Thyroid gland (tissue), 4 donors: ENCODE measurements at places on chromosomes 7 and 10. TPM values are rescaled to one million over a fixed set of nuclear protein-coding genes. Genes with fewer than 3 reads are reported as not detected.

ZNF467 gene
- total RNA-seq, result 16.5 TPM

BHLHA15 gene
- 1.9 TPM for total RNA-seq

HECW1 gene
- total RNA-seq, result 1.4 TPM

GPR85 gene
- total RNA-seq, result 2.3 TPM

GRCh38 chr7:36285276-36285675, 104.4 kb upstream of the ANLN start:
- H3K27ac ChIP-seq, result no peak overlapping the region
- no peaks in the 10 kb centered on the region for H3K36me3 ChIP-seq
- H3K4me3 ChIP-seq, result no peak overlapping the region

DNA sequence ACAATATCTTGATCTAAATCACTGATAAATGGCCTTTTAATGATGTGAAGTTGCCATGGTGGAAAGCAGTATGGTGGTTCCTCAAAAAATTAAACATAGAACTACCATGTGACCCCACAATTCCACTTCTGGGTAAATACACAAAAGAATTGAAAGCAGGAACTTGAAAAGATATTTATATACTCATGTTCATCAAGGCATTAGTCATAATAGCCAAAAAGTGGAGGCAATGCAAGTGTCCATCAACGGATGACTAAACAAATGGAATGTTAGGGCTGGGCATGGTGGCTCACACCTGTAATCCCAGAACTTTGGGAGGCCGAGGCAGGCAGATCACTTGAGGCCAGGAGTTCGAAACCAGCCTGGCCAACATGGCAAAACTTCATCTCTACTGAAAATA, 2.0 kb upstream of the DNAJC12 start:
- no peak overlapping the region for H3K27ac ChIP-seq
- no peak overlapping the region for H3K4me3 ChIP-seq
- no peaks in the 10 kb centered on the region for H3K27me3 ChIP-seq
- no peaks in the 10 kb centered on the region for H3K4me1 ChIP-seq

- peaks cover 32% of the 10 kb centered on the region for H3K36me3 ChIP-seq
- no peaks in the 10 kb centered on the region for H3K27me3 ChIP-seq
- no peaks in the 10 kb centered on the region for H3K4me1 ChIP-seq
- no peak overlapping the region for H3K4me3 ChIP-seq
- no peak for DNase-seq
These were observed 63.6 kb downstream of the ZRANB1 start for GRCh38 chr10:125005312-125006187.

DNA sequence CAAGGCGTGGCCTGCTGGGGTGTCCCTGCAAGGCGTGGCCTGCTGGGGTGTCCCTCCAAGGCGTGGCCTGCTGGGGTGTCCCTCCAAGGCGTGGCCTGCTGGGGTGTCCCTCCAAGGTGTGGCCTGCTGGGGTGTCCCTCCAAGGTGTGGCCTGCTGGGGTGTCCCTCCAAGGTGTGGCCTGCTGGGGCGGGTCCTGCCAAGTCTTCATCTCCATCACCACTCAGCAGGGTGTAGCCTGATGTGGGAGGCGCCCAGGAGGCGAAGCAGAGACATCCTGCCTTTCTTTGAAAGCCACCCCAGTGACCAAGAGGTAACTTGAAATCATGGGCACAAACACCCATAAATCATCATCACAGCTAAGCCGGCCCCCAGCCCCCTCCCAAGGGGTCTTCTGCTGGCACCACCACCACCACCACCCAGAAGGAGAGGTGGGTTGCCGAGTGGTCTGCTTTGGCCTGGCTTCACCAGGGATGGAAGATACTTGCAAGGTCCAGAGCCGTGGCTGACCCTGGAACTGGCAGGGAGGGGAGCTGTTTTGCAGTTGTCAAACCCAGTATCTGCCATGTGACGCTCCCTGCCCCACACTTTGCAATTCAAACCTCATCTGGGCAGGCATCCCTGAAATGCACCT, 190.6 kb downstream of the EBF3 start:
- peaks cover 5% of the 10 kb centered on the region for H3K36me3 ChIP-seq
- no peaks in the 10 kb centered on the region for H3K27me3 ChIP-seq
- H3K27ac ChIP-seq, result no peak overlapping the region
- no peak overlapping the region for H3K4me3 ChIP-seq
- DNase-seq, result no peak

DNA sequence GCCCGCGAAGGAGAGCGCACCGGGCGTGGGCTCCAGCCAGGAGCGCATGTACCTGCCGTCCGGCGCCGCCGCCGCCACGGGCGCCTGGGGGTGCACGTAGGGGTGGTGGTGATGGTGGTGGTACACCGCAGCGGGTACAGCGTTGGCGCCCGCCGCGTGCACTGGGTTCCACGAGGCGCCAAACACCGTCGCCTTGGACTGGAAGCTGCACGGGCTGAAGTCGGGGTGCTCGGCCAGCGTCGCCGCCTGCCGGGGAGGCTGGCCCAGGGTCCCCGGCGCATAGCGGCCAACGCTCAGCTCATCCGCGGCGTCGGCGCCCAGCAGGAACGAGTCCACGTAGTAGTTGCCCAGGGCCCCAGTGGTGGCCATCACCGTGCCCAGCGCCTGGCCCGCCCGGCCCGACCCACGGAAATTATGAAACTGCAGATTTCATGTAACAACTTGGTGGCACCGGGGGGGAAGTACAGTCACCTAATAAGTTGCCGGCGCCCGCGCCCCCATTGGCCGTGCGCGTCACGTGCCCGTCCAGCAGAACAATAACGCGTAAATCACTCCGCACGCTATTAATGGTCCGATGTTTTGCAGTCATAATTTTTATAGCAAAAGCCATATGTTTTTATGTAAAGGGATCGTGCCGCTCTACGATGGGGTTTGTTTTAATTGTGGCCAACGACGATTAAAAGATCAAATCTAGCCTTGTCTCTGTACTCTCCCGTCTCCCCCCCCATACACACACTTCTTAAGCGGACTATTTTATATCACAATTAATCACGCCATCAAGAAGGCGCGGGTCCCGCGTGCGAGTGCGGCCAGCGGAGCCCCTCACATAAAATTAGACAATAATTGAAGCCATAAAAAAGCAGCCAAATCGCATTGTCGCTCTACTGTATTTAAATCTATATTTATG, at the start of gene HOXA9:
TSS of gene HOXA9 (minus strand) at position 449 of the 907 bp plus-strand sequence. CDS start at position 369, 80 bp downstream.
- H3K27ac ChIP-seq, result no peak within 1 kb of the TSS
- peaks cover 10% of the 10 kb centered on the region for H3K4me1 ChIP-seq
- H3K27me3 ChIP-seq, result peaks cover 76% of the 10 kb centered on the region
- H3K36me3 ChIP-seq, result no peaks in the 10 kb centered on the region
- DNase-seq, result peak; percentile 31

DNA sequence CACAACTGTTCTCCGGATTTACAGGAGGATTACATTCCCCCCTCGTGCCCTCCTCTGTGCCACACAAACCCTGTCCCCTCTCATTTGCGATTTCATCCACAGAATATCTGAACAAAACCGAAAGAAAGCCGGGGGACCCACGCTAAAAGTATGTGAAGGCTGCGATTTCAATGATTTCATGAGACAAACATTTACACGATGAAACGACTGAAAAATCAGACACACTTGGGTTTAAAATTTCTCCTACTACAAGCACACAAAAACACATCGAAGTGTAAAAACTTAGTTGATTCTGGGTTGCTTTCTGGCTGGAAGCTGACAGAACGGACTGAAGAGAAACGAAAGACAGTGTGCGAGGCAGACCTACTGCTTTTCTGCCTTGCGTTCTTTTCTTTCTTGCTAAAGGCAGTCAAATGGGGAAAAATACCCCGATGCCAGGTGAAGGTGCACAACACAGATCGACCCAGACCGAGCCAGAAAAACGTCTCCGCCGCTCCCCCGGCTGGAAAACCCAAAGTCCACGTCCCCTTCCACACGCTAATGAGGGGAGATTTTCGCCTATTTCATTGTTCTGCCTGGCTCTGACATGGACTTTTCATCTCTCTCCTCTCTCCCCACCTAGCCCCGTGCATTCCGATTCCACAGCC, 1.2 kb downstream of the HIPK2 start:
- peak; percentile 45 for DNase-seq
- H3K27ac ChIP-seq, result peak overlapping the region; percentile 94
- peaks cover 21% of the 10 kb centered on the region for H3K4me1 ChIP-seq
- peak overlapping the region; percentile 89 for H3K4me3 ChIP-seq

DNA sequence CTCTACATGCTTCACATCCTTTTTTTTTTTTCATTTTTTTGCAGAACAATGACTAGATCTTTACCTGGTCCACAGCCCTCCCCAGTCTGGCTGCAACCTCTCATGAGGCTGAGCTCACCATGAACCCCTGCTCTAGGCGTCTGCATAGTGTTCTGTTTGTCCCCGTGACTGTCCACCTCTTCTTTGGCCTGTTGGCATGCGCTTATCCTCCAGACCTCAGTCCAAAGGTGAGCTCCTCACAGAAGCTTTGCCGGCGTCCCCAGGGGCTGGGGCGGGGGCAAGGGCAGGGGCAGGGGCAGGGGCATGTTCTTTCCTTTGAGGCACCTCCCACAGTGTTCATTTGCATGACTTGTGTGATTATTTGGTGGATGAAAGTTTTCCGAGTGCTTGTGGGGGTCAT, 218.4 kb upstream of the ZNF32 start:
- H3K4me3 ChIP-seq, result no peak overlapping the region
- H3K27me3 ChIP-seq, result no peaks in the 10 kb centered on the region
- DNase-seq, result no peak

DNA sequence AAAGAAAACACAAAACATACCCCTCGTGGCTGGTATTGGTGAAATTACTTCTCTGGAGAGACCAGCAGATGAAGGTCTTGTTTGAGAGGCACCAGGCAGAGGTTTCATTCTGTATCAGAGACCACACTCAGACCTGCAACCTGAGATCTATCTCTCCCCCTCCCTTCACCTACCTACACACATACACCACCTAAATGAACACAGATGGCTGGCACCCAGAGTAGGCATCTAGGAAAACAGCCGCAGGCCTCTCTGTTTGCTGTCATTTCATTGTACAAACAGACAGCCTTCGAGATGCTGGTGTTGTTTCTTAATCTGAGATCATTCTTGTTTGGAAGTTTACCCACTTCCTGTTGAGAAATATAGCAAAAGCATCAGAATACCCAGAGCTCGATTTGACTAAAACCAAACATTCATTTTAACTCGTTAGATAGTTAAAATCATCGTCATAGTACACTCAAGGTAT, 173.9 kb upstream of the SLC25A13 start:
- no peak overlapping the region for H3K4me3 ChIP-seq
- no peaks in the 10 kb centered on the region for H3K27me3 ChIP-seq
- no peak overlapping the region for H3K27ac ChIP-seq
- no peaks in the 10 kb centered on the region for H3K4me1 ChIP-seq

DNA sequence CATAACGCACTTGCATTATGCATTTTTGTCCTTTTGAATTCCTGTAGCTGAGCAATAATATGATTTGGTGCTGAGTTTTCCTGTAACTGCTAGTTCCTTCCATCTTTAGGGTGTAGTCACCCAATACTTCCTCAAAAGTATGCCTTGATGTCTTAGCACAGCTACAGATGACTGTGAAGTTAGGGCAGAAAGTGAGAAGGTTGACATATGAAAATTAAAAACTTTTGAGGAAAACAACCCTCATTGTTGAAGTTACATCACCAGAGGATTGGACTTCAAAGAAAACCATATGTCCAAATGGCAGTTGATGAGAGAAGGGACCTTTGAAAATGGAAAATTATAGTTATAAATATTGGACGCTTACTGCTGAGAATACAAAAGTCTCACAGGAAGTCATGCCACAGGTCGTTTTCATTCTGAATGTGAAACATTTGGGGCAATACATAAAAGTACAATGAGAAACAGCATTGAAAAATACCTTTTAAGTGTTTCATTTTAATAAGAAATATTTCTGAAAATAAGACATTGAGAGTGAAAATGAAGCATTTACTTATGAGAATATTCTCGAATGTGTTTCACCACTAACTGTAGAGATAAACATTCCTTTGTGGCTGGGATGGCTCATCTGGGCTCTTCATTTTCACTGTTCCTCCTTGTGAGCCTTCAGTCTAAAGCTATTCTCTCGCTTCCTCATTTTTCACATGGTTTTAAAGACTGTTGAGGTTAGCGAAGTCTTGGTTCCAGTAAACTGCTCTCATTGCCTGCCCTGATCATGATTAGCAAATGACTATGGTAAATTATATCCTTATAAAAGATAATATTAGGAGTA, 61.4 kb upstream of the NME8 start:
- no peak for DNase-seq
- H3K4me3 ChIP-seq, result no peak overlapping the region
- no peaks in the 10 kb centered on the region for H3K27me3 ChIP-seq
- peaks cover 5% of the 10 kb centered on the region for H3K4me1 ChIP-seq
- H3K27ac ChIP-seq, result no peak overlapping the region

DNA sequence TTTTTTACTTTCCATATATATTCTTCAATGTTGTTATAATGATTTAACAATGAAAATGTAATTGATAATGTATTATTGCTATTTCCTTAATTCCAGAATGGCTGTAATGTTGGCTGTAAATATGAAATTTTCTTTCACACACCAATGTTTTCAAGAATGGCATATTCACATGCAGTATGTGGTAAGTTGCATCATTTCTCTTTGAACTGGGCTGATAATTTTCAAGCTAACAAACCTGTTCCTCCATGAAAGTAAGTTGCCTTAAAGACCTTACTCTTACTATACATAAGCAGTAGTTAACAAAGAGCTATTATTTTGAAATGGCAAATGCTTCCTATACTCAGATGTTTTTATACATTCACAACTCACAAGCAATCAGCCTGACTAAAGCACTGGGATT, 154.5 kb downstream of the TMEM168 start:
- no peaks in the 10 kb centered on the region for H3K4me1 ChIP-seq
- H3K27ac ChIP-seq, result no peak overlapping the region
- no peak overlapping the region for H3K4me3 ChIP-seq
- H3K27me3 ChIP-seq, result no peaks in the 10 kb centered on the region

DNA sequence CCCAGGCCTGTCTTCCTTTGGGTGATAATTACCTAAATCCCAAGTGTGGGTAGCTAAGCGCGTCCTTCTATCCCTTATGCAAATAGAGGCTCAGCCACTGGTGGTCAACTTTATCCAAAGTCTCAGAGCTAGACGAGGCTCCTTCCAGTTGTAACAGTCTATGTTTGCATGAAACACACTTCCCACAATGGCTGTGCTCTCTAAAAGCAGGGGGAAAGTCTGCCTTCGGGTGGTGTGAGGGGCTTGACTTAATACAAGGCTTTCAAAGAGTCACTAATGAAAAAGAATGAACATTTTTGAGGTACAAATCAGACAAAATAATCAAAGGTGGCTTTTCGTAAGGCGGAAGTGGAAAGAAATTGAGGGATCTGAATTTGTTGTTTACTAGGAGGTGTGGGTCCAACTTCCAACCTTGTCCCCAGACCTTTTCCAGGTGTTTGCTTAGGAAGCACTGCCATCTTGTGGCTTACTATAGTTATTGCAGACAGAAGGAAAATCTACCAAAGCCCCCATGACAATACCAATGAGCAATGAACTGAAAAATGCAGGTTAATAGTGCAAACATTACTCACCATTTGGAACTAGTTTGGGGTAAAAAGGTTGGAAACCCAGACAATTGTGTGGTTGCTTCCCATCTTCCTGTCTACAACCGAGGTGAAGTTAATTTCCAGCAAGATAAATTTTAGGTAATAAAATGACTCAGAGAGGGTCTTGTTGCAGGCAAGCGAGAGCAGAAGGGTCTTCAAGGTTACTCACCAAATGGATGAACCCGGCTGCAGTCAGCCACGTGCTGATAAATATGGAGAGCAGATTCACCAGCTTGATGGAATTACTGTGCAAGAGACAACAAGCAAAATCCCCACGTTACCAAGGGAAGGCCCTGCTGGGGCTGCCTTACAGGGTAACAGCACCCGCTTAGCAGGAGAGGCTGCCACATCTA, 525.7 kb downstream of the KCNMA1 start:
- peaks cover 5% of the 10 kb centered on the region for H3K4me1 ChIP-seq
- no peaks in the 10 kb centered on the region for H3K36me3 ChIP-seq
- H3K27ac ChIP-seq, result no peak overlapping the region
- no peaks in the 10 kb centered on the region for H3K27me3 ChIP-seq
- no peak overlapping the region for H3K4me3 ChIP-seq
- DNase-seq, result no peak
